ENCODE measurements at places on chromosomes 3 and 15.

DNA sequence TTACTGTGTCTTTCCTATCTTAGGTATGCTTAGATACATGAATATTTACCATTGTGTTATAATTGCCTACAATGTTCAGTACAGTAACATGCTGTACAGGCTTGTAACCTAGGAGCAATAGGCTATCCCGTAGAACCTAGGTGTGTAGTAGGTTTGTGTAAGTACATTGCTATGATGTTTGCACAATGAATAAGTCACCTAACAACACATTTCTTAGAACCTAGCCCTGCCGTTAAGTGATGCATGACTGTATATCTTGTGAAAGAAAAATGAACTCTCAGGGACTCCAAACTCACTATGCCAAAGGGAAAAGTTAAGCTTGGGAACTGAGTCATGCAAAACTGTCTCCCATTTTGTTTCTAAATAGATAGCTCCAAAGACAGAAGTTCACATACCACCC, 91.5 kb upstream of the ACP3 start:
- no peak for DNase-seq

- no peak for DNase-seq
These were observed 405 bp upstream of the SPG21 start for GRCh38 chr15:64990168-64990470.

GRCh38 chr15:49423021-49423420, at the start of gene FGF7:
Gene FGF7 (plus strand): TSS chr15:49423242. CDS start chr15:49424298, 1,056 bp downstream.
- no peak for DNase-seq

GRCh38 chr3:184347321-184348056, 10.1 kb downstream of the FAM131A start:
- no peak for DNase-seq

DNA sequence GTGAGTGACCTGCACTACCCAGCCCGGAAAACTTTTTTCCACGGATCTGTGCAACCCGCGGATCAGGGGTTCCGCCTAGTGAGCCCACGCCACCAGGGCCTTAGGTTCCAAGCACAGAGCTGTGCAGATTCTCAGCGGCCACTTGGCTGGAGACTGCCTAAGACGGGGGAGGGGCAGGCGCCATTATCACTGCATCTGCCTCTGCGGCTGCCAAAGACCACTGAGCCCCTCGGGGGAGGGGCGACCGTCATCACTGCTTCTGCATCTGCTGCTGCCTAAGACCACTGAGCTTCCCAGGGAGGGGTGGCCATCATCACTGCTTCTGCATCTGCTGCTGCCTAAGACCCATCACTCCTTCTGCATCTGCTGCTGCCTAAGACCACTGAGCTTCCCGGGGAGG, 460.2 kb downstream of the OCA2 start:
- no peak for DNase-seq

All from activated CD8-positive, alpha-beta memory T cell treated with anti-CD3 and anti-CD28 coated beads for 4 hours (primary cell).